ENCODE measurements at places on chromosomes 3 and 15.

GRCh38 chr3:170410428-170411029 lies 8.1 kb upstream of the CLDN11 start:
- no peak for DNase-seq

GRCh38 chr15:31598620-31599019 lies 272.0 kb downstream of the KLF13 start:
- DNase-seq: no peak

DNA sequence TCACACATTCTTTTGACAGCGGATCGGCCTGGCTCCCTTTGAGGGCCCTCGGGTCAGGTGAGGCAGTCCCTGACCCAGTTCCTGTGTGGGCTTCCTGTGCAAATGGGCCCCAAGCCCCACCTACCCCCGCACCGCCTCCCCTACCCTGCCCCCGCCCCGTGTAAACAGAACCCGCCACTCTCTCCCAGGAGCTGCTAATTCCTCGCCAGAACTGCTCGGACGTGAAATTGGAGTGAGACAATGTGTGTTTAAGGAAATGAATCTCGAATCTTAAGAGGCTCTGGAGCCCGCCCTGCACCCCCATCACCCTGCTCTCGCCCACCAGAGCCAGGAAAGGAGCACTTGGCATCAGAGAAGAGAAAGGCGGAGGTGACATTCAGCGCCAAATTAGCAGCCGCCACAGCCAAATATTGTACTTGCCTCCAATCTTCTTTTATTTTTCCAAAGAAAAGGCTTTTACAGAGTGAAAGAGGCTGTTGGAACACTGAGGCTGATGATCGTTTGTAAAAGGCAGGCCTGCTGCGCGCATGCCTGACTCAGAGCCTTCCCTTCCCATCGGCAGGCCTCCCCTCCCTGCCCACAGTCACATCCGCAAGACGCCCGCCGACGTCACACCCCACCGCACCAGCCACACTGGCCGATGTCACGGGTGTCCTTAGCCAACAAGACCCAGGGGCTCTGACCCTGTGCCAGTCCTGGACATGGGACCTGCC lies 53.1 kb downstream of the CACNA2D2 start:
- peak; percentile 26 for DNase-seq

DNA sequence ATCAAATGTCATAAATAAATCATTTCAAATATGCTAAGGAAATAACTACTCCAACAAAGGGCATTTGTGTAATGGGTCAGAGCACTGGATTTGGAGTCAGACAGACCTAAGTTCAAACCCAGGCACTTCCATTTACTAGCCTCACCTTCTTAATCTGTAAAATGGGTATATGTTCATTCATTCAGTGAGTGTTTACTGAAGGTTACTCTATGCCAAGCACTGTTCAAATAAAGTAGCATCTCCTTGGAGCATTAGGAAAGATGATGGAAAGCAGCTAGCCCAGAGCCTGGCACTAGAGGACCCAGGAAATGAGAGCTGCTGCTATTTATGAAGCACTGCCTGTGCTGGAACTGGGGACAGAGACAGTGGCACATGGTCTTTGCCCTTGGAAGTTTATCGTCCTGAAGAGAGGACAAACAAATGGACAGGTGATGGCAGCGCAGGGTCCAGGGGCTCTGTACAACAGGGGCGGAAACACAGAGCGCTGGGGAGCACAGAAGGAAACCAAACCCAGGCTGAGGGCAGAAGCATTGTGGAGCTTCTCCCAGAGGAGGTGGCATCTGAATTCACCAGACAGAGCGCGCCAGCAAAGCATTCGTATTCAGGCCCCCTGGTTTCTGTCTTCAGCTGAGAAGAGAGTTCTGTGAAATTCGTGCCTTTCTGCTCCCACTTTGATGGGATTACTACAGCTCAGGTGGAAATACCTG lies 19.0 kb downstream of the TM4SF4 start:
- no peak for DNase-seq

DNA sequence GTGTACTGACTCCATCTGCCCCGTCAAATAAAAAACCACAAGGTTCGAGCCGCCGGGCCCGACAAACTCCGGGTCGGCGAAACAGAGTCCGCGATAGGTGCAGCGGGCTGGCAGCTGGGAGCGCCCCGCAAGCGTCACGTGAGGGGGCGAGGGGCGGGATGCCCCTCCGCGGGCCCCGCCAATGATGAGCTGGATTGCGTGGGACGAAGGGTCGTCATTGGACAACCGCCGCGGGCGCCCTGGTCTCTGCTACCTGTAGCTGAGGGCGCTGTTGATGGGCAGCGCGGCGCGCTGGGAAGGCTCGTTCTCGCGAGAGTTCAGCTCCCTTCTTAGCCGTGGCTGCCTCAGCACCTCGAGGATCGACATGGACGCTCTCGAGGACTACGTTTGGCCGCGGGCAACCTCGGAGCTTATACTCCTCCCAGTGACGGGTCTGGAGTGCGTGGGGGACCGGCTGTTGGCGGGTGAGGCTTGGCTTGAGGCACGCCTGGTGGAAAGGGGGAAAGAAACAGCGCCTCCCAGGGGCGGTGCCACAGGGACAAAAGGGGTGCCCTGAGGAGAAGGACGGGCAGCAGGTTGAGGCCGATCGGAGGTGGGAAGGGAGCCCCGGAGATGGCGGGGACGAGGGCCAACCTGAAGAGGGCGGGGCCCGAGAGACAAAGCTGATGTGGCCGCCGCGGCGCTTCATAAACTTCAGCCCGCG lies at the start of gene WDR6:
WDR6 (plus strand) TSS at position 324 of the 703 bp plus-strand sequence; CDS start at position 365, 41 bp downstream.
- peak; percentile 93 for DNase-seq

DNA sequence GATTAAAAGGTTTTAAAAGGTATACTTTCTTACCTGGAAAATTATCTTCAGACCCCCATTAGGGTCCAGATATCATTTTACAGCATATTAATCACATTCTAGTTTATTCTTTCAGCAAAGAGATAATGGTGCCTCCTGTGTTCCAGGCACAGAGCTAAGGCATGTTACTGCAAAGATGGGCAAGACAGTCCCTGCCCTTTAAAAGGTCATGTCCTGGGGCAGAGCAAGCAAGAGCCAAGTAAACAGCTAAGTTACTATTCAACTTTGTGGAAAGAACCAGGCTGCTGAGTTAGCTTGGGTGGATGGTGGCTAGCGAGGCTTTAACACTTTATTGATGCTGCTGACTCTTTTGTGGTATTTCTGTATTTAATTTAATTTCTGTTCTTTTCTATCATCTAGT lies 75.0 kb downstream of the LRRC28 start:
- no peak for DNase-seq

DNA sequence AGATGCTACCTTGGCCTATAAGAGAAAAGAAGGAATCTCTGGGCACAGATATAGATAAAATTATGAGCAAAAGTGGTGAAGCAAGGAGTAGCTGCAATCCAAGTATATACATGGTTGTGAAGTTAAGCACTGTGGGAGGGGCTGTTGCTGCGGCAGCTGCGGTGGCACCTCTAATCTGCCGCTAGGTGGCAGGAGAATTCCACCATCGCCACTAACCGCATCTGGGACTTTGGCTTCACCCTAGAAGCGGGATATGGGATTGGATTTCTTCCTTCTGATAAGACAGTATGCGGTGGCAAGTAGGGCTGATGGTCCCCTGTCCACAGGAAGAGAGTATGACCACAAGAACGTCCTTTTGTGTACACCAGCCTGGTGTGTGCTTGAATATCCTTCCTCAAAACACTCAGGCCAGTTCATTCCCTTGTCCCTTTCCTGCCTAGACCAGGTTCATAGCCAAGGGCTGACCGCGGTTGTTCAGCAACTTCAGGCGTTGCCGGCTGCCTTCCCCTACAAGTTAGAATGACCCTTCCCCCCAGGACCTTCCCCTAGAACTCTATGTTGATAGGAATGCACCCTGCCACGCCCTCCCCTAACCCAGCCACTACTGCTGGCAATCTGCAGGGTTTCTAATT lies 5.1 kb downstream of the MAGEL2 start:
- no peak for DNase-seq

GRCh38 chr3:152466784-152467183 lies 198.1 kb downstream of the MBNL1 start:
- DNase-seq: peak; percentile 74

DNA sequence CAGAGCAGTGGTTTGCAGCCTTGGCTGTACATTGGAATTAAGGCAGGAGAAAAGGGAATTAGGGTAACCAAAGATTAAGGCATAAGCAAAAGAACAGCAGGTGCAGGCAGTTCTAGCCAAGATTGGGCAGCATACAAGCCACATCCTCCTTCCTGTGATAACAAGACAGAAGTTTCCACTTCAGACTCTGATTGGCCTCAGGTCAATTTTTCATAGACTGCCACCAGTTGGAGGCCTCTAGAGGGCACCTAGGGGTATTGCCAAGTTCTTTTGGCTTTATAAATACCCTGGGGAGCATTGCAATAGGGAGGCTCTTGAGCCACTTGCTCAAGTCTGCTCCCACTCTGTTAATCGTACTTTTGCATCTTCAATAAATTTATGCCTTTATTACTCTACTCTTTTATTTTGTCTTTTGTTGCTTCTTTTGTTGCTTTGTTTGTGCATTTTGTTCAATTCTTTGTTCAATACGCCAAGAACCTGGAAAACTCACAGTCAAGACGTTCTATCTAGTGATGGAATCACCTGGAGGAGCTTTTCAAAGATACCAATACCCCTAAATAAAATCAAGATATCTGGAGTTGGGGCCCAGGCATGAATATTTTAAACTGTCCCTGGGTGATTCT lies 32.2 kb upstream of the FMN1 start:
- DNase-seq: peak; percentile 9

GRCh38 chr3:119643528-119643927 lies 16.9 kb downstream of the POPDC2 start:
- DNase-seq: no peak

DNA sequence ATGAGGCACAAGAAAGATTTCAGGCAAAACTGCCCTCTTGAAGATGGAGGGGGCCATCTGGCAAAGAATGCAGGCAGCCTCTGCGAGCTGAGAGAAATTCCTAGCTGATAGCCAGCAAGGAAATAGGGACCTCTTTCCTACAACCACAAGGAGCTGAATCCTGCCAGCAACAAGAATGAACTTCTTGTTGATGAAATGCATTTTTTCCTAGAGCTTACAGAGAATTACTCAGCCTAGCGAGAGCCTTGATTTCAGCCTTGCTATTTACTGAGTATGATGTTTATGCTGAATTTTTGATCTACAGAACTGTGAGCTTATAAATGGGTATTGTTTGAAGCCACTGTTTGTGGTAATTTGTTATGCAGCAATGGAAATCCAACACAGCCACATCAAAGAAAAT lies 148.5 kb upstream of the NAALADL2 start:
- no peak for DNase-seq

- no peak for DNase-seq
Observed at GRCh38 chr15:68310804-68311463, 33.4 kb downstream of the FEM1B start.

DNA sequence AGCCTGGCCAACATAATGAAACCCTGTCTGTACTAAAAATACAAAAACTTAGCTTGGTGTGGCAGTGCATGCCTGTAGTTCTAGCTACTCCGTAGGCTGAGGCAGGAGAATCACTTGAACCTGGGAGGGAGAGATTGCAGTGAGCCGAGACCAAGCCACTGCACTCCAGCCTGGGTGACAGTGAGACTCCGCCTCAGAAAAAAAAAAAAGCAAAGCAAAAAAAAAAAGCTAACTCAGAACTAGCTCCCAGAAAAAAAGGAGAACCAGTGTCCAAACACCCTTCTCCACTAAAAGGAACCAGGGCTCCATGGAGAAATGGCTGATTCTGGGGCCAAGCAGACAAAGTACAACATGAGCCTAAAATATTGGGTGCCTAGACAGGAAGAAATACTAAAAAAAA lies 16.7 kb upstream of the CRTC3 start:
- no peak for DNase-seq

DNA sequence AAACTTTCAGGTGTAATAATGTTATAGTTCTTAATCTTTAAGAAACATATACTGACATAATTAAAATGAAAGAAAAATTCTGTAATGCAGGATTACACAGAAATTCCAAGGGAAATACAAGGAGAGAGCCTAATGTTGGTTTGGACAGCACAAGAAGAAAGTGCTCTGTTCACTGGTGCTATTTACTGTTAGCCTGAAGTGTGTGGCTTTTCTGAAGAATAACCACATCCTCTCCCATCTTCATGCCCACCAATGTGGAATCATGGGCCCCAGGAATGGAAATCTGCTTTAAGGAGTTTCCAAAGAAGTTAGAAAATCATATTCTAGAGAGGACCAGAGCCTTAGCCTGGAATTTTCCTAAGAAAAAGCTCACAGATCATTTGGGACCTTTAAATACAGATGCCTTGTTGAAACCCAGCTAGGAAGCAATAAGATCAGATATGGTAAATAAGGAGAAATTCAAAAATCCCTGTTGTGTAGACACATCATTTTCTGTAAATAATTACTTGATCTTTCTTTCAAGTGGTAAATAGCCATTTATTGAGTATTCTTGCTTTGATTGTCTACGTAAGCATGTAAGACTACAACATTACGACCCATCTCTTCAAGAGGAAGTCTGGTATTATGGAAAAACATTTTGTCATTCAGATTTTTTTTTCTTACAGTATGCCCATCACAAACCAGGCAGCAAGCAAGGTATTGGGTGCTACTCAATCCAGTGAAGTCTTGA lies 10.3 kb upstream of the USP50 start:
- no peak for DNase-seq

DNA sequence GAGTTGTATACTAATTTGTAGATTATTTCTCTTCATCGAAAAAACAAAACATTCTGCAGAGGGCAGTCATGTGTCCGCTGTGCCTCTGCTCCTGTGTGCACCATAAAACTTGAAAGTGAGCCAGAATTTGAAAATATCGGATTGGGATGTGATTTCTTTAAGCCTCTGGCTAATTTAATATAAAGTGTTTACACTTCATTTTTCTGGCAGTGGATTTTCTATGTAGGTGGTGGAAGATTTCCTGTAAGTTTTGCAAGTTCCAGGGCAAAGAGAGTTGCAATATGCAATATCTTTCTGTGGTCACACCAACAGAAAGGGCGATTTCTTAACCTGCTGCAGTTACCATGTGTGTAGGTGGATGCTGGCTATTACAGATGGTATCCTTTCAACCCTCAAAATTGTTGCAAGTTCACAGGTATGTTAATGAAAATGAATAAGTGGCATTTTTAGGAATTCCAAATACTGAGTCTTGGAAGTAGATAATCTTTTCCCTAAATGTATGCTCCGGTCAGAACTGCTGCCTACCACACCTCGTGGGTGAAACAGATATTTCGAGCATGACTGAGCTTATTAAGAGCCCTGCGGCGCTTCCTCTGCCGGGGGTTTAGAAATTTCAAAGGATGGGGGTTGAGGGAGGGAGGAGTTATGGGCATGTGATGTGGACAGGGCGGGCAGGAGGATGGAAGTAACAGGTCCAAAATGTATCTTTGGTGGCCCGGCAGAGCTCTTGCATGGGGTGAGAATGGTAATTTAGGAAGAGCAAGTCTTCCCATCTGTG lies 134.0 kb downstream of the PGPEP1L start:
- no peak for DNase-seq

- no peak for DNase-seq
Observed at GRCh38 chr15:87756072-87756471, 500.5 kb downstream of the NTRK3 start.

- no peak for DNase-seq
Observed at GRCh38 chr15:75051711-75052110, 28.3 kb downstream of the PPCDC start.
